ENCODE measurements at places on chromosomes 1 and 21. TPM values are rescaled to one million over a fixed set of nuclear protein-coding genes. Genes with fewer than 3 reads are reported as not detected.

Gene TIAM1
- 19.8 TPM for total RNA-seq

Gene TMEM52
- 78.3 TPM for total RNA-seq

Gene PTAFR
- total RNA-seq, result 6.6 TPM

Gene HLCS
- total RNA-seq, result 20.3 TPM

Gene CLCNKA
- total RNA-seq, result 2.2 TPM

Gene C1orf35
- total RNA-seq, result 14.0 TPM

Gene LRRC39
- total RNA-seq, result 11.5 TPM

Gene PTPRF
- 40.7 TPM for total RNA-seq

Gene DMRTA2
- not detected for total RNA-seq

Gene CELA3B
- total RNA-seq, result not detected

Gene ALX3
- total RNA-seq, result not detected

Gene OR2M3
- not detected for total RNA-seq

Gene TPTE
- total RNA-seq, result not detected

Gene ERICH3
- total RNA-seq, result 0.53 TPM

Gene GBP6
- total RNA-seq, result not detected

Gene SORT1
- total RNA-seq, result 20.1 TPM
